ENCODE measurements at places on chromosomes 3 and 15. TPM values are rescaled to one million over a fixed set of nuclear protein-coding genes. Genes with fewer than 3 reads are reported as not detected.

TYRO3 gene
- total RNA-seq, result 7.5 TPM

CCDC9B gene
- total RNA-seq, result 16.9 TPM

SLC28A2 gene
- not detected for total RNA-seq

CDC25A gene
- 4.3 TPM for total RNA-seq

IMPG2 gene
- total RNA-seq, result 0.11 TPM

- no peaks in the 10 kb centered on the region for H3K36me3 ChIP-seq
- no peak overlapping the region for H3K27ac ChIP-seq
- no peak overlapping the region for H3K4me3 ChIP-seq
- H3K27me3 ChIP-seq, result peaks cover 23% of the 10 kb centered on the region
- no peaks in the 10 kb centered on the region for H3K4me1 ChIP-seq
These were observed 62.8 kb downstream of the MEGF11 start for GRCh38 chr15:66190746-66191145.

GRCh38 chr15:61759639-61760038, 300.6 kb downstream of the VPS13C start:
- H3K27me3 ChIP-seq, result peaks cover 10% of the 10 kb centered on the region
- H3K4me3 ChIP-seq, result no peak overlapping the region
- no peak for DNase-seq
- H3K36me3 ChIP-seq, result no peaks in the 10 kb centered on the region
- no peaks in the 10 kb centered on the region for H3K4me1 ChIP-seq

DNA sequence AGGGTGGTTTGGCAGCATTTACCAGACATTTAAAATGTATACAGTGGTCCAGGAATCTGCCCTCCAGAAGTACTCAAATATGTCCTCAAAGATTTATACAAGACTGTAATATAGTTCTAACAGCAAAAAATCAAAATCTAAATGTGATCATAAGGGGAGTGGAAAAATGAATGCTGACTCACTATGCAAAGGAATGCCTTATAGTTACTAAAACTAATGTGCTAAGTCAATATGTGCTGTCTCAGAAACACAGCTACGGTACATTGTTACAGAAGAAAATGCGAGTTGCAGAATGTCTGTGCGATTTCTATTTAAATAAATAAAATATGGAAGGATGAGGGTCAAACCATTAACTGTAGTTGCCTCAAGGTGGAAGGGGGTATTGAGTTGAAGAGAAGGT, 230.1 kb upstream of the UBE2E1 start:
- no peak overlapping the region for H3K27ac ChIP-seq
- no peak overlapping the region for H3K4me3 ChIP-seq
- no peaks in the 10 kb centered on the region for H3K36me3 ChIP-seq
- 0 out of 2 replicates have a peak, but pooled peaks cover 5% of the 10 kb centered on the region for H3K4me1 ChIP-seq
- H3K27me3 ChIP-seq, result no peaks in the 10 kb centered on the region

DNA sequence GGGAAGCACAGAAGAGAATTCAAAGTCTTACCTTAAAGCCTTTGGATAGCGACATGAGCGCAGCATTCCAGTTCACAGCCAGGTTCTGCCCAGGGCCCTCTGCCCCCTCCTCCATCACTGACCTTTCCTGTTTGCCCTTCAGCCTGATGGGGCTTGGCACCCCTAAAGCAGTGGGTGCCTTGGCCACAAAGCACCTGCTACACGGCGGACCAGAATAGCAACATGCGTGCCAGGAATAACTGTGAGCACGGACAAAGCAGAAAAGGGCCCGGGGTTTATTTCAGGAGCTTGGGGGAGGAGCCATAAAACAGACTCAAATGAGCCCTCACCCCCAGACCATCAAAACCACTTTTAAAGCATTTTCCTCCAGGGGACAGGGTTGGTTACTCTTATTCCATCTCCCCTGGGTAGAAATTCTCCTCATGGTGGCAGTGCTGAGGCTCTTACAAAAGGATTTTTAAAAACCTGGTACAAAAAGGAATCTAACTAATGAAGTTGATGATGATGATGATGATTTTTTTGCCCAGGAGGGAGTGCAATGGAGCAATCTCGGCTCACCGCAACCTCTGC, 135.4 kb downstream of the KLF13 start:
- no peak overlapping the region for H3K27ac ChIP-seq
- peaks cover 21% of the 10 kb centered on the region for H3K4me1 ChIP-seq
- no peak overlapping the region for H3K4me3 ChIP-seq
- no peaks in the 10 kb centered on the region for H3K36me3 ChIP-seq

DNA sequence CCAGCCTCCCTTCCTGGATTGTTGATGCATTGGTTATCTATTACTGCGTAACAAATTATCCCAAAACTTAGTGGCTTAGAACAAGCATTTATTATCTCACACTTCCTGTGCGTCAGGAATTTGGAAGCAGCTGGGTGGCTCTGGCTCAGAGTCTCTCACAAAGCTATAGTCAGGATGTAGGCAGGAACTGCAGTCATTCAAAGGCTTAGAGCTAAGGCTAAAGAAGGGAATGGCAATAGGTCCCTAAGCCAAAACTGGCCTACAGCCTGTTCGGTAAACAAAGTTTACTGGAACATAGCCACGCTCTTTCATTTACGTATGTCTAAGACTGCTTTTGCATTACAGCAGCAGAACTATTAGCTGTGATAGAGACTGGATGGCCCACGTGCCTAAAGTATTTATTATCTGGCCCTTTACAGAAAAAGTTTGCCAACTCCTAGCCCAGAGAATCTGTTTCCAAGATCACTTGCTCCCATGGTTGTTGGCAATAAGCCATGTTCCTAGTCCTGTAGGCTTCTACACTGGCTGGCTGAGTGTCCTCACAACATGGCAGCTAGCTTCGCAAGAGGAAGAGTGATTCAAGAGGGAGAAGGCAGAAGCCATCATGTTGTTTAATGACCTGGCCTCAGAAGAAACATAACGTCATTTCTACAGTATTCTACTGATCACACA, 132.4 kb downstream of the SNRK start:
- H3K27ac ChIP-seq, result no peak overlapping the region
- peaks cover 8% of the 10 kb centered on the region for H3K4me1 ChIP-seq
- no peak overlapping the region for H3K4me3 ChIP-seq
- 0 out of 2 replicates have a peak, but pooled peaks cover 7% of the 10 kb centered on the region for H3K36me3 ChIP-seq
- no peaks in the 10 kb centered on the region for H3K27me3 ChIP-seq

DNA sequence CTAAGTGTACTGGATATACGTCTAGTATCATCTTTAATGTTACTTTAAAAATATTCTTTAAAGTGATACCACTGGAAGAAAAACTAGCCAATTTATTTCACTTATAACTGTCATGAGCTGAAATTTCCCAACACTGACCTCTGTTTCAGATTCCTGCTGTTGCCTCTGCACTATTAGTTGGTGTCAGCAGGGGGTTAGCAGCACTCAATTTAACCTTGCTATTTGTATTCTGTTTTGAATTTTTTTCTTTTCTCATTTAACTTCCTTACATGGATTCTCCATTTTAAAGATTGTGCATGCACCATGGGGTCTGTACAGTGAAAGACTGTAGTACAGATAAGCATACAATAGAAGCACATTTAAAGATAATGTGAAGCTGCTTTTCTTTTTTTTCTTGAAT, 169.2 kb downstream of the UBE2E2 start:
- H3K4me3 ChIP-seq, result no peak overlapping the region
- no peak overlapping the region for H3K27ac ChIP-seq
- H3K4me1 ChIP-seq, result no peaks in the 10 kb centered on the region
- no peaks in the 10 kb centered on the region for H3K36me3 ChIP-seq
- DNase-seq, result no peak
- H3K27me3 ChIP-seq, result no peaks in the 10 kb centered on the region

DNA sequence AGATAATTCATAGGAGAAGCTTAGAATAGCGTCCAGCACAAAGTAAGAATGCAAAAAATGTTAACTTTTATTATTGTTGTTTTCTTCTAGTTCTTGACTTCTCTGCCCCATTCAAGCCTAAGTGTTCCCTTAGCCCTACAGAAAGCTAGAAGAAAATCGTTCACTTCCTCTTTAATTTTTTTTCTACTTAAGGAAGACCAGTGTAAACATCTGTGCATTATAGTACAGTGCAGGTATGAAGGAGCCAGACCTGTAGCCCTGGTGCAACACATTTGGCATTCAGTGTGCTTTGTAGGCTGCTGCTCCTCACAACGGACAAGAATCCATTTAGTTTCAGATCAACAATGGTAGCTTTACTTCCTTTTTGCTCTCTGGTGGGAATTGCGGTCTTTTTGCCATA, 127.8 kb upstream of the SLC7A14 start:
- peak overlapping the region; percentile 65 for H3K27ac ChIP-seq
- no peaks in the 10 kb centered on the region for H3K36me3 ChIP-seq
- no peak overlapping the region for H3K4me3 ChIP-seq
- H3K4me1 ChIP-seq, result peaks cover 61% of the 10 kb centered on the region
- no peaks in the 10 kb centered on the region for H3K27me3 ChIP-seq

- H3K36me3 ChIP-seq, result no peaks in the 10 kb centered on the region
- peaks cover 28% of the 10 kb centered on the region for H3K4me1 ChIP-seq
- H3K4me3 ChIP-seq, result no peak overlapping the region
- DNase-seq, result peak; percentile 26
These were observed 470.7 kb upstream of the CBLB start for GRCh38 chr3:106339551-106339950.

- H3K4me1 ChIP-seq, result peaks cover 9% of the 10 kb centered on the region
- DNase-seq, result no peak
- no peak overlapping the region for H3K4me3 ChIP-seq
- H3K27me3 ChIP-seq, result no peaks in the 10 kb centered on the region
- H3K36me3 ChIP-seq, result no peaks in the 10 kb centered on the region
These were observed 87.7 kb upstream of the ABHD17C start for GRCh38 chr15:80607287-80607980.

DNA sequence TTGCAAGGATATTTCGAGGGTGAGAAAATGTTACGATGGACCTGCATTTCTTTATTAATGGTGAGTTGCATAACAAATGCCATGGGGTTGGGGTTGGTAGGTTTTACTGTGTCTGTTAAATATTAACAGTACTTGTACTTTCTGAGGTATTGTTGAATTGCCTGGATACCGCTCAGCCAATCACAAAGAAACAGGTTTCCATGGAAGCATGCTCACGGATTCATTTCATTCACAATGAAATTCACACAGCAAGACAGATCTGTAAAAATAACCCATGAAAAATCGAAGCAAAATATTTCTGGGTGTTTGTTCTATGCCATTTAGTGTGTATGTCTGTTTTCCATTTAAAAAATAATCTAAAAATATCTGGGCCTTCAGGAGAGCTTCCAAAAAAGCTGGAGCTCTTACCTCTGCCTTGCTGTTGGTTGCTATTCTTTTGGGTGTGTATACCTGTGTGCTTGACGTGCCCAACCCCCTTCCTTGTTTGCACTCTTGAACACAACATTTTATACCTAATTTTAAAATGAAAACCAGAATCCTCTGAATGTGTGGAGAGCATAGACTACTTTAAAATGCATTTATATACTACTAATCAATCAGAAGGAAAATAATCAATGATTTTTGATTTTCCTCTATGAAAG, 479.8 kb upstream of the TBL1XR1 start:
- no peak overlapping the region for H3K27ac ChIP-seq
- no peak for DNase-seq
- H3K4me3 ChIP-seq, result no peak overlapping the region
- H3K36me3 ChIP-seq, result no peaks in the 10 kb centered on the region
- peaks cover 28% of the 10 kb centered on the region for H3K4me1 ChIP-seq

DNA sequence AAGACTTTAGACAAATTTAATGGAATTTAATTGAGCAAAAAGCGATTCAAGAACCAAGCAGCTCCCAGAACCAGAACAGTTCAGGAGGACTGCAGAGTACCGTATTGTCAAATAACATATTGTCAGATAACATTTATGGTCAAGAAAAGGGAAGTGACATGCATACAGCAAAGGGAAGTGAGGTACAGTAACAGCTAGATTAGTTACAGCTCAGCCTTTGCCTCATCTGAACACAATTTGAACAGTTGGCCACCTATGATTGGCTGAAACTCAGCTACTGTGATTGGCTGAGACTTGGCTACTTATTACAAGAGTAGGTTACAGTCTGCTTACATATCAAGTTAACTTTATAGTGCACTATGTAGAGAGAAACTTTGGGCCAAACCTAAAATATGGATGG, 21.9 kb downstream of the ZFAND6 start:
- H3K36me3 ChIP-seq, result no peaks in the 10 kb centered on the region
- H3K27ac ChIP-seq, result no peak overlapping the region
- no peak for DNase-seq
- H3K4me1 ChIP-seq, result peaks cover 5% of the 10 kb centered on the region

- peaks cover 40% of the 10 kb centered on the region for H3K36me3 ChIP-seq
- peaks cover 18% of the 10 kb centered on the region for H3K4me1 ChIP-seq
- peak overlapping the region; percentile 0 for H3K27ac ChIP-seq
- no peak overlapping the region for H3K4me3 ChIP-seq
These were observed 19.7 kb downstream of the SEC61A1 start for GRCh38 chr3:128071771-128072453.

DNA sequence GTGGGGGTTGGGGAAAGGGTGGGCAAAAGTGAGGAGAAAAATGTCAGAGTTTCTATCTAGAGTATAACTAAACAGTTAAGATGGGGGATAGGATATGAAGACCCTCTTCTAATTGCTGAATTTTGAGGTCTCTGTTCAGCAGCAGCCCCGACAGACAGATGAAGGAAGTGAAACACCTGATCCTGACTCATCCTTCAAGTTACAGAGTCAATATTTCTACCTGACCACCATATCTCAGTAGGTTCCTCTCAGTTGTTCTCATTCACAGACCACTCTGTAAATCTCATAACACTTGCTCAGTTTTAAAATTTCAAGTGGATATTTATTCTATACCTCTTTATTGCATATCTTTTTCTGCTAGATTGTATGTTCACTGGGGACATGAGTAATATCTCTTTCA, 69.5 kb downstream of the CCDC54 start:
- no peak overlapping the region for H3K4me3 ChIP-seq
- no peak overlapping the region for H3K27ac ChIP-seq
- H3K36me3 ChIP-seq, result no peaks in the 10 kb centered on the region
- no peak for DNase-seq
- no peaks in the 10 kb centered on the region for H3K4me1 ChIP-seq

GRCh38 chr3:39068556-39068955, 16.7 kb downstream of the WDR48 start:
- H3K4me1 ChIP-seq, result peaks cover 22% of the 10 kb centered on the region
- H3K4me3 ChIP-seq, result no peak overlapping the region
- no peak overlapping the region for H3K27ac ChIP-seq
- DNase-seq, result no peak
- no peaks in the 10 kb centered on the region for H3K27me3 ChIP-seq

GRCh38 chr15:76343313-76343996, 6.9 kb downstream of the ISL2 start:
- no peak for DNase-seq
- peaks cover 79% of the 10 kb centered on the region for H3K27me3 ChIP-seq
- no peaks in the 10 kb centered on the region for H3K36me3 ChIP-seq
- H3K4me3 ChIP-seq, result no peak overlapping the region
- H3K4me1 ChIP-seq, result no peaks in the 10 kb centered on the region

DNA sequence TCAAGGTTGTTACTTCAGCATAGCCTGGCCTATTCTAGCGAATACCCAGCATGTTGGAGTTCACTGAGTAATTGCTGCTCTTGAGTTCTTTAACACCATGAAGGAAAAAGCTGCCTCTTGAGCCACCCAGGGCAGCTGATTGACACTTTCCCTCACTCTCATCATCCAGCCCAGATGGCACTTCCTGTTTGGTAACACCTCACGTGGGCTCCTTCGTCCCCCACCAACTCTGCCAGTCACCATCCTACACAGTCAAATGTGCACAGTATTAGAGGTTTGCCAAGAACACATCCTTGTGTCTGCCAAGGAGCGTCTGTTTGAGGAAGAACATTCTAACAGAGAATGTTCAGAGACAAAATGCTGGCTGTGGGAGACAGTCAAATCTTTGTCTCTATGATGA, 266.3 kb downstream of the RPLP1 start:
- peaks cover 27% of the 10 kb centered on the region for H3K27me3 ChIP-seq
- no peak overlapping the region for H3K4me3 ChIP-seq
- DNase-seq, result no peak
- H3K4me1 ChIP-seq, result no peaks in the 10 kb centered on the region

Measured in GM23248 (cell line).